ENCODE measurements at places on chromosomes 13 and 19.

GRCh38 chr13:40651866-40652587 lies 14.4 kb downstream of the FOXO1 start:
- no peak for DNase-seq

- no peak for DNase-seq
Measured at GRCh38 chr13:99661791-99662190, 160.5 kb downstream of the TM9SF2 start.

DNA sequence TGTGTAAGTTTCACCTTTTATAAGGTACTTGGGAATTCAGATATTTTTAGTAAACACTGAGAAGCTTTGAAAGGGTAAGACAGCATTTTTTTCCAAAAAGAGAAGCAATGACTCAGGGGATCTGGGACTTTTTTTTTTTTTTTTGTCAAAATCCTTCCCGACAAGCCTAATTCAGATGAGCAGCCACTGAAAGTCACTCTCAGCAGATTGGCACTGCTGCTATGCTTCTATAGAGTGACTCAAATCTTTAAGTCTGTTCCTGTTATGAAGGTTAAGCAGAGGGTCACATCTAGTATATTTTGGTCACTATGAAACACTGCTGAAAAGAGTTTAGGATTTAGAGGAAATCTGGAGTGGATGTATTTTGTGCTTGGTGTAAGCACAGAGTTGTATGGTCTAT lies 571.1 kb downstream of the MYO16 start:
- no peak for DNase-seq

DNA sequence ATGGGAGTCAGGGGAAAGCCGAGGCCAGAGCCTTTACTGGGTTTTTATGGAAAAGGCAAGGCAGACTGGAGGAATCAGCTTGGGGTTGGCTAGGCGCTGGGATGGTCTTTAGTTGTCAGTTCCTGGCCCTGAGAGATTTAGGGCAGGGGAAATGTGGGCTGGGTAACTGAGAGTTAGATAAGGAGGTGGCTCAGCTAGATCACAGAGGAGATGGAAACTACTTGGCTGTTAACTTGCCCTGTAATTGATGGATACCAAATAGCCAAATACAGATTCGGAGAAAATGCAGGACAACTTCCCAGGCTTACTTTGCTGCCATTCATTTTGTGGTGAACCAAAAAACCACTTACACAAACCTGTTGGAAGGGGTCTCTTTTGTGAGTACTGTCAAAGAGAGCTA lies 54.0 kb downstream of the LRCH1 start:
- DNase-seq = no peak

DNA sequence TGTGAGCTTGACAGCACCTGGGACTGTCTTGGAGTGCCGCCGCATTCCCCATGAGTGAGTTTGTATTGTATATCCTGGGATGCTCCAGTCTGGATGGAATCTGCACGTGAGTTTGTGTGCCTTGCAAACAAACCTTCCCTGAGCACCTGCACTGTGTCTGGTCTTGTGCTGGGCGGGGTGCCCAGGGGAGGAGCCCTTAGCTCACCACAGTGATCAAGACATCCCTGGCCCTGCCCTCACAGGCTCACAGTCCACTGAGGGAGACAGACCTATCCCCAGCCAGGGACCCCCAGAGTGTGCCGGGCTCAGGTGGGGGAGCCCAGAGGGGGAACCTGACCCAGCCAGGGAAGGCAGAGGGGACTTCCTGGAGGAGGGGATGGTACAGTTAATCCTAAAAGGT lies 1.7 kb upstream of the BCAM start:
- no peak for DNase-seq

DNA sequence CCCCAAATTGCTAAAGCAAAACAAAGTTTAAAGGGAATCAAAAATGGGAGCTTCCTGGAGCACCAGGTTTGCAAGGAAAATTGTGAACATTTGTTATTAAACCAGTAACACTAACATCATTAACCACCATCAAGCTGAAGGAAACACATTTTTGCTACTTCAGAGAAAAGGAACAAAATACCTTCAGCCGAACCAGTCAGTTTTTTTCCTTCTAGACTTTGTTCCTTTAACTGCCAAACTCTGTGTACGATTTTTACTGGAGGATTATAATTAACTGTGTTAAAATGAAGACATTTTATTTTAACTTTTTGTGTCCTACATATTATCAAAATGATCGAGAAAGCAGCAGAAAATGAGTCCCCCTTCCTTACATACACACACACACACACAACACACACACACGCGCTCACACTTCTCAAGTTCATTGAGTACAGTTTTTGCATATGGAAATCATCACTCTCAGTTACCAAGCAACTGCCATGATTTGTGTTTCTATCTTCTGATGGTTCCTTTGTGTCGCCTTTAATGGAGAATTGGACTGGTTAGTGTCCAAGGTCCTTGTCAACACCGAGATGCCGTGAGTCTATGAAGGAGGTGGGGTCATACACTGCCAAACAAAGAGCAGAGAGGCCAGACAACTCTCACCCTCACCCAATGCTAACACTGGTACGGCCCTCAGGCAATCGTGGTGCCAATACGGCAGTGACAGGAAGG lies 9.8 kb upstream of the SERP2 start:
- DNase-seq = no peak

DNA sequence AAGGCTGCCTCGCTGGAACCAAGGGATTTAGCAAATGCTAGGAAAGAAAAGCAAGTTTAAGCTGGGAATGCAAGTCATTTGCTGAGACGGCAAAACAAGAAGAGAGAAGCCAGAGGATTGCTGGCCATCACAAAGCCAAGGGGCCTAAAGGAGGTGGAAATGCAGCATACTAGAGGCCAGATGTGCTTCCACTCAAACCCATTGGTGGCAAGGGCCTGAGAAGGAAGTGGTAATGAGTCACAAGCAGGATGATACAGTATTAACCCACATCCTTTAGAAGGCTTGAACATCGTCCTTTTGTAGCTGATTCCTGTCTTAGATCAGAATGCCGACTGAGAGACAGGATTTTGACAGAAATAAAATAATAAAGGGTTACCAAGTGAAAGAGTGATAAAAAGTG lies 68.2 kb downstream of the ITGBL1 start:
- DNase-seq = peak; percentile 50

GRCh38 chr19:42540071-42540553 lies 11.8 kb upstream of the CEACAM1 start:
- no peak for DNase-seq

GRCh38 chr13:71786875-71787274 lies 80.1 kb downstream of the DACH1 start:
- DNase-seq = no peak

DNA sequence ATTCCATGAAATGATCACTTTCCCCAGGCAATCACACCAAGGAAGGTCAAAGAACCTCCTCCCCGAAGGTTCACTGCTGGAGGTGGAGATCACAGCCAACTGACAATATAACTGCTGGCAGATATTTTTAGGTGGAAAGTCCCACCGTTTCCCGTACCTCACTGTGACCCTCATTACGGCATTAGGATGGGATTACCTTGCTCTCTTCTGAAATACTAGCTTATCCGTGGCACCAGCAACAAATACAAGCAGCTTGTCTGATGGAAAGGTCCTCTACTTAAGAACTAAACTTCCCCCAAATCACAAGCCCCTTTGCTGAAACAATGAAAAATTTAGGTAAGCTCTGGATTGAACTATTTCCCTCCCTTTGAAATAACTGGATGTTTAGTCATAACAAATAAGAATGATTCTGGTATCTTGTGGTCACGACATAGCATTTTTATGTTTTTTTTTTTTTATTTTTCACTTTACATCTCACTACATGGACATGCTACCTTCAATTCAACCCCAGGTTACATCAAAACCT lies 178.9 kb downstream of the COL4A1 start:
- no peak for DNase-seq

DNA sequence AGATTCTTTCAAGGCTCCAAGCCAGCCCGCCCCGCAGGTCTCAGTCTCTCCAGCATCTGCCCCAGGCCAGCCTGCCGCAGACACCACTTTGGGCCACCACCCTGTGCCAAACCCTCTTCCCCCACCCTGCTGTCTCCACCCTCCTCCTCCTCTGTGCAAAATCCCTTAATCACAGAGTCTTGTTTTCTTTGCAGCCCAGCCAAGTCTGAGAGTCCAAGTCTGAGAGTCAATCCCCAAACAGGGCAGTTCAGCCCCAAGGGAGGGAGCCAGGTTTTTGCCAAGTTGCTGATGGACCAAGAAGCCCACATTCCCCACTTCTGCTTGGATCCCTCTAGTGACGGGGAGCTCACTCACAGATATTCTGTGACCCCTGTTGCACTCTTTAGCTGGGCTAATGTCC lies 3.1 kb downstream of the ADAMTS10 start:
- no peak for DNase-seq

GRCh38 chr19:58555369-58555885 lies 522 bp upstream of the CHMP2A start:
- DNase-seq = no peak

GRCh38 chr19:46714444-46715106 lies 2.3 kb downstream of the PRKD2 start:
- DNase-seq = peak; percentile 70

DNA sequence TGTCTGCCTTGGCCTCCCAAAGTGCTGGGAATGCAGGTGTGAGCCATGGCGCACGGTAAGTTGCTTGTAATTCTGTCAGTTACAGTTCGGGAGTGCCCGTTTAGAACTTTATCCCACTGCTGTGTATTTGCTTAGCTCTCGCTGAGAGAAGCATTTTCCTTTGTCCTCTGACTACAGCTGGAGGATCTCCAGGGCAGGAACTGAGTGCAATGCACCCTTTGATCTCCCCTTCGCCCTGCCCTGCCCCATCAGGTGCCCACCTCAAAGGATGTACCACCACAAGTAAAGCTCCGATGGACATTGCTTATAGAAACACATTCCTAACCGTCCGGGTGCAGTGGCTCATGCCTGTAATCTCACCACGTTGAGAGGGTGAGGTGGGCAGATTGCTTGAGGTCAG lies 6.5 kb downstream of the BRME1 start:
- DNase-seq = no peak

DNA sequence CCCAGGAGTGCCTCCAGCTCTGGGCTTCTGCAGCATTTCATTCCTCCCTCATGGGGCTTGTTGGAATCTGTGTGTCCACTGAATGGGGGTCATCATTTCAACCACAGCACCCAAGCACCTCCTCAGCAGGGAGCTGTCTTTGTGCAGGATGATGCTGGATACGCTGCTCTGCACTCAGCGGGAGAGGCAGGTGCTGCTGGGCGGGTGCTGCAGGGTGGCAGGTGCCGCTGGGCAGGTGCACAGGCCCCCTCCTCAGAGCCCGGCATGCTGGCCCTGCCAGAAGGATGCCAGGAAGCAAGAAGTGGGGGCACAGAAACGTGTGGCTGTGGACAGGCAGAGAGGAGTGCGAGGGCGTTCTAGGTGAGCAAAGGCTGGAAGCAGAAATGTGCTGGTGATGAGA lies 121.8 kb upstream of the VSTM2B start:
- DNase-seq = no peak

DNA sequence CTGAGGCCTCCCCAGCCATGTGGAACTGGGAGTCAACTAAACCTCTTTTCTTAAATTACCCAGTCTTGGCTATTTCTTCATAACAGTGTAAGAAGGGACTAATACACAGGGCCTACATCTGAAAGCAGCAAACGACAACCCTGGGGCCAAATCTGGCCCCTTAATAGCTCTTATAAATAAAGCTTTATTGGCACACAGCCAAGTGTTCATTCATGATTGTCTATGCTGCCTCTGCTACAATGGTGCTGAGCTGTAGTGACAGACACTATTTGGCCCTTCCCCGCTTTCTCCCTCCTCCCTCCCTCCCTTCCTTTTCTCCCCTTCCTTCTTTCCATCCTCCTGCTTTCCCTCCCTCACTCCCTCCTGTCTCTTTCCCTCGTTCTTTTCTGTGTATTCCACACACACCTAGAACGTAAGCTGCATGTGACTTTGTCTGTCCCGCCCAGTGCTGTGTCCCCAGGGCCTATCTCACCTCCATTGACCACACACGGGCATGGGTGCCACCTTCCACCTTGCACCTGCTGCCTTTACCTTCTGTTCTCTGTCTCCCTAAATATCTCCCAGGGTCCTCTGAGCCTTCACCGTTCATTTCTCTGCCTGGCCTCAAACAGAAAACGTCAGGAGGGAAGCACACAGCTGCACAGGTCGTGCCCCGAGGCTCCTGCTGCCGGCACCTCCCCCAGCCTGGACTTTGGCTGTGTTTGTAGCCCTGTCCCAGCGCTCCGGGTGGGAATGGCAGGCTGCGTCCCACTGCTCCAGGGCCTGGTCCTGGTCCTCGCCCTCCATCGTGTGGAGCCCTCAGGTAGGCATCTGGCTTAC lies at the start of gene PROZ:
TSS of gene PROZ (plus strand) at position 720 of the 819 bp plus-strand sequence. CDS start at position 733, 13 bp downstream.
- no peak for DNase-seq

DNA sequence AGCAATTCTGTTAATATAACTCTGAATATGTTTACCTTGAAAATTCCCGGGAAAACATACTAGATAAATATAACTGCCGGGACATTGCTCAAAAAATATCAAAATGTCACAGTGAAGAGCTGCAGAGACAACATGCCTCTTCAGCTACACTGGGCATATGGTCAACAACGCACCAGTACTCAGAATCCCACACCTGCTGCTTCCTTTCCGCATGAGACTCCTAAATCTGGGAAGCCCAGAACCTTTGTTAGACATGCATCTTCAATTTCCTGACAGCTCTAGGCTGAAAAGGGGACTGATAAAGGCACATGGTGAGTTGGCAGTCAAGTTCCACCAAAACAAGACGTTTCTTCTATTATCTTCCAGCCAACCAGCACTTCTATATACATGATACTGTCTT lies 53.7 kb downstream of the USP12 start:
- DNase-seq = no peak

DNA sequence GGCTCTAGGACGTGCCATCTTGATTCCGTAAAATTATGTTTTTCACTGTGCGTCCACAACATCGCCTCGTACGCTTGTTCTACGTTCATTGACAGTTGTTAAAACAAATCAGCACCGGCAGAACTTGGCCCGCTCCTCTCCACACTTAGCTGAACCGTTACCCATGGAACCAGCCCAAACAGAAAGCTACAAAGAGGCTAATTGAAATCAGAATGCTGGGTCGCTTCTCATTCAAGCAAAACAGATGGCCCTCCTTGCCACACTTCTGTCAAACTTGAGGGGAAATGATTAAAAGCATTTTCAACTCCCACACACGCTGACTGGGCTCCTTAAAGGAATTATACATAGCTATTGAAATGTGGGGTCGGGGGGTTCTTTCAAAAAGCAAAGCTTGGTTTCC lies 71.6 kb downstream of the TM9SF2 start:
- no peak for DNase-seq

GRCh38 chr13:37144661-37145060 lies 39.2 kb upstream of the CSNK1A1L start:
- DNase-seq = no peak

- no peak for DNase-seq
Measured at GRCh38 chr19:12973236-12973635, 3.9 kb downstream of the DAND5 start.

Measured in CD4-positive, alpha-beta T cell treated with Interleukin-2 at 100 ng/mL for 4 hours (primary cell).